ENCODE measurements at places on chromosomes 3 and 15.

- no peak for DNase-seq
Observed at GRCh38 chr3:2659896-2660295, 450.3 kb downstream of the IL5RA start.

GRCh38 chr3:160611141-160611540 lies 45.8 kb upstream of the KPNA4 start:
- no peak for DNase-seq

DNA sequence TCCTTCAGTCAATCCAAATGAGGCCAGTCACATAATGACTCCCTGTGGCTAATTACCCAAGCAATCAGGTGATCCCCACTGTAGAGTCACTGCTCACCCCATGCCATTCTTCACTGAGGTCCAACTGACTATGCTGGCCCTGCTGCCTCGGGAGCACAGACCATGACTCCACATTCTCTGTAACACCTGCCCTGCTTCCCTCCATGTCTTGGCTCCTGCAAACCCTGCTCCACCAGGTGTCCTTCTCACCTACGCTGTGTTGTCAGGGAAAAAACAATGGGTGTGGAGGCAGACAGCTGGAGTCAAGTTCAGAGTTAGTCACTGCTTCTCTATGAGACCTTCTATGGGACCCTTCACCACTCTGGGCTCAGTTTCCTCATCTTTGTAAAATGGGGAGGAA lies 6.1 kb upstream of the SFMBT1 start:
- DNase-seq = no peak

- no peak for DNase-seq
Observed at GRCh38 chr15:28868744-28869345, 16.9 kb upstream of the APBA2 start.

DNA sequence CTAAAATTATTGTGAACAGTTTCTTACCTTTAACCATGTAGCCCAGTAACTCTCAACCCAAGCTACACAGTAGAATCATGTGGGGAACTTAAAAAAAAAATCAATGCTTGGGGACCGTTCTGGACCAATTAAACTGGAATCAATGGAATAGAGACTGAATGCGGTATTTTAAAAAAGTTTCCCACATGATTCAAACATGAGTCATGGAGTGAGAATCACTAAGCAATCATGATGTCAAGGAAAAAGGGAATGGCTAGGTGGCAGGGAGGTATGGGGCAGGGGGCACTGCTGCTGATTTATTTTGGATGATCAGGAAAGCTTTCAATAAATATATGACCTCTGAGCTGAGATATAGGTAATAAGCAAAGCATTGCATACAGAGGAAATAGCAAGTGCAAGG lies 250.5 kb upstream of the RORA start:
- no peak for DNase-seq

- peak; percentile 60 for DNase-seq
Observed at GRCh38 chr3:197942956-197943556, 6.9 kb upstream of the RPL35A start.

GRCh38 chr3:14378415-14378814 lies 24.0 kb upstream of the SLC6A6 start:
- DNase-seq = no peak

DNA sequence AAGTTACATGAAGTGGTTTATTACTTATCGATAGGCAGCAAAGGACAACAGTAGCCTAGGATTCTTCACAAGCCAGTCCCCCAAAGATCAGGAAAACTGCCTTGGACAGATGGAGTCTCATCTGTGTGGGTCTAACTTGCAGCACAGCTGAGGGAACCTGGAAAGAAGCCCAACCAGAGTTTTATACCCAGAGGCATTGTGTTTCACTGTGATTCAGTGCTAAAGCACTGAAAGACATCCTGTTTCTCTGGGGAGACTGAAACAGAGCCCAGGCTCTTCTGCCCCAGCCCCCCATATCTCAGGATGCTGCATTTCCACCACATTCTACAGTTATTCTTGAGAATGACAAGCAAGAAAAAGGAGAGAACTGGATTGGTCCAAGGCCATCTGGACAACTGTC lies 48.2 kb upstream of the PYDC2 start:
- DNase-seq = peak; percentile 68

GRCh38 chr3:111414531-111414930 lies 127.5 kb upstream of the CD96 start:
- no peak for DNase-seq

DNA sequence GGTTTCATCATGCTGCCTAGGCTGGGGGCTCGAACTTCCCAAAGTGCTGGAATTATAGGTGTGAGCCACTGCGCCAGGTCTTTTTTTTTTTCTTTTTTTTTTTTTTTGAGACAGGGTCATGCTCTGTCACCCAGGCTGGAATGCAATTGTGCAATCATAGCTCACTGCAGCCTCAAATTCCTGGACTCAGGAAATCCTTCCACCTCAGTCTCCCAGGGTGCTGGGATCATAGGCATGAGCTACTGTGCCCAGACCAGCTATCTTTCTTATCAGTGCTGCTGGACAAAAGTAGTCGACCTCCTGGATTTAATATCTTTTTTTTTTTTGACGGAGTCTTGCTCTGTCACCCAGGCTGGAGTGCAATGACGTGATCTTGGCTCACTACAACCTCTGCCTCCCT lies 60.8 kb downstream of the TFDP2 start:
- DNase-seq = no peak

DNA sequence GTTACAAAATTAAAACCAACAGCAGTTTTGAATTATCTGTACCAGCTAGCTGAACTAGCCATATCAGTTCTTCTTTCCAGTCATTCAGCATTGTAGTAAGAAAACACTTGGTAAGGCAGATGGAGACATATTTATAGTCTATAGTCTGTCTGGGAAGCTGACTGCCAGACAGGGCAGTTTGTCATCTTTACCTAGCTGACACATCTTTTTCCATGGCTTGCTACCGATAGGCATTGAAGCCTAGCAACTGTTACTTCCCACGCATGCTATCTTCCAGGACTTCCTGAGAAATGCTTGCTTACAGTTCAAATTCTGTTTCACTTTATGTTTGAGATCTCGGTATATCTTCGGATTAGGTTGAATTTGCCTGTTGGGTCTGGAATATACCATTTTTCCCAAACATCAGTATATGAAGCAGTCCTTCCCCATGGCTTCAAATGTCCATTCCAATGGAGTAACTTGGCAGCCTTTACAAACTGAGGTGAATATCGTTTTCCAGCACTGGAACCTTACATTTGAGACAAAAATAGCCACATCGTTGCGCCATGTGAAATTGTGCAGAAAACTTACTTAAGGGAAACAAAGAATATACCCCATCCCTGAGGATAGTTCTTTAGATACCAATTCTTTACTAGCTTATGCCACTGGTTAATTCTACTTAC lies 8.8 kb downstream of the GNL3 start:
- DNase-seq = no peak

- DNase-seq = no peak
Observed at GRCh38 chr3:36653095-36653494, 111.3 kb downstream of the DCLK3 start.

DNA sequence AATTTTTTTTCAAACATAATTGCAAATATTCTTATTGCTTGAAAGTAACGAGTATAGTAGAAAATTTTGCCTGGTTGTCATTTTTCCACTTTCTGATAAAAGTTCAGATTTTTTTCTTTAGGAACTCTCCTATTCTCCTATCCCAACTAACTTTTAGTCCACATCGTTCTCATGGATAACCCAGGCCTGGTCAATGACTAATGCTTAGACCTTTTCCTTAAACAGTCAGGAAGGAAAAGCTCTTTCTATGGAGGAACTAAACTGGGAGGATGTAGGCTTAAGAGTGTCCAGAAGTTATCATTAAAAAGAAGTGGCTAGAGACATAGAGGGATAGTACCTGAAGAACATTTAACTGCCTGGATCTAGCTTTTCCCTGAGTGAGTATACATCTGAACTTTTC lies 26.7 kb downstream of the CIP2A start:
- no peak for DNase-seq

DNA sequence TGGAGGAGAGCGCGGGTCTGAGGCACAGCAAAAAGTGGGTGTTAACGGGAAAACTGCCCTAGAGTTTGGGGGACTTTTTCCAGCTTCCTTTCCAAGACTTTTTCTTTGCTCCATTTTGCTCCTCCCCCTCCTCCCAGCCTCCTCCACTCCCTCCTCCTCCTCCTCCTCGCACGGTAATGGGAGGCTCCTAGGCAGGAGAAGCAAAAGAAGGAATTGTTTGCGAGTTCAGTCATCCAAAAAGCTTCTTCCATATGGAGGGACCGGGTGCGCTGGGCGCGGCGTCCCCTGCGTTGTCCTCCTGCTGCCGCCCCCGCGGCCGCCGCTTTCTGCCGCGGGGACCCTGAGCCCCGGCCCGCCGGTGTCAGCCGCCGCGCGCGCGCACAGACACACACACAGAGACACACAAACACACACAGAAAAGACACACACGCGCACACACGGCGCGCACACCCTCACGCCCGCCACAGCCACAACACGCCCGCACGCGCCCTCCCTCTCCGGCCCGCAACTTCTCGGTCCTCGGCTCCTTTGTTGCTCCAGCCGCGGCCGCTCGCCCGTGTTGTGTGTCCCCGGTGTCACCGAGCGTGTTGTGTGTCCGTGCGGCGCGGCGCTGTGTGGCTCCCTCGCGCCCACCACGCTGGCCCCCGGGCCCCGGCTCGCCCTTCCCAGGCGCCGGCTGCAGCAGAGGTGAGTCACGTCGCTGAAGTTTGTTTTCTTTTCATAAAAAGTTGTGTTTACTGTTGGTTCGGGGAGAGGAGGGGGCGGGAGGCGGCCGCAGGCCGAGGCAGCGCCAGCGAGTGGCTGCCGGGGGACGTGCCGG lies at the start of gene BOC:
Gene BOC, plus strand, starts transcription at position 228 of the 820 bp plus-strand sequence. CDS start 38,246 bp downstream, outside the sequence.
- DNase-seq = no peak

DNA sequence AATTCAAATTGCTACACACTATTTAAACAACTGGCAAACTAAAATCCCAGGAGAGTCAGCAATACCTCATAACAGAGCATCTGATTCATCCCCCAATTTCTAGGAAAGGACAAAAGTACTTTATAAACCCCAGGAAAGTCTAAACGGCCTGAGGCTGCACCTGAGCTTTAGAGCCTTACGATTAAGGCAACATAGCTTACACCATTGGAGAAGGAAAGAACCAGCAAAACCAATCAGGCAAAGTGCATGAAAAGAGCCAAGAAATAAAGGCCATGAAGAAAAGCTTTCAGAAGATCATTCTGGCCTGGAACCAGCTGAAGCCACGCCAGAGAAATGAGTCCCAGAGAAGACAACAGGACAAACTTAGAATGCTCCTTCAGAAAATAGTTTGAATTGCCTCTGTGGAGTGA lies 48.1 kb downstream of the PTPN9 start:
- no peak for DNase-seq
